ENCODE measurements at places on chromosomes 6 and 20. TPM values are rescaled to one million over a fixed set of nuclear protein-coding genes. Genes with fewer than 3 reads are reported as not detected.

DNA sequence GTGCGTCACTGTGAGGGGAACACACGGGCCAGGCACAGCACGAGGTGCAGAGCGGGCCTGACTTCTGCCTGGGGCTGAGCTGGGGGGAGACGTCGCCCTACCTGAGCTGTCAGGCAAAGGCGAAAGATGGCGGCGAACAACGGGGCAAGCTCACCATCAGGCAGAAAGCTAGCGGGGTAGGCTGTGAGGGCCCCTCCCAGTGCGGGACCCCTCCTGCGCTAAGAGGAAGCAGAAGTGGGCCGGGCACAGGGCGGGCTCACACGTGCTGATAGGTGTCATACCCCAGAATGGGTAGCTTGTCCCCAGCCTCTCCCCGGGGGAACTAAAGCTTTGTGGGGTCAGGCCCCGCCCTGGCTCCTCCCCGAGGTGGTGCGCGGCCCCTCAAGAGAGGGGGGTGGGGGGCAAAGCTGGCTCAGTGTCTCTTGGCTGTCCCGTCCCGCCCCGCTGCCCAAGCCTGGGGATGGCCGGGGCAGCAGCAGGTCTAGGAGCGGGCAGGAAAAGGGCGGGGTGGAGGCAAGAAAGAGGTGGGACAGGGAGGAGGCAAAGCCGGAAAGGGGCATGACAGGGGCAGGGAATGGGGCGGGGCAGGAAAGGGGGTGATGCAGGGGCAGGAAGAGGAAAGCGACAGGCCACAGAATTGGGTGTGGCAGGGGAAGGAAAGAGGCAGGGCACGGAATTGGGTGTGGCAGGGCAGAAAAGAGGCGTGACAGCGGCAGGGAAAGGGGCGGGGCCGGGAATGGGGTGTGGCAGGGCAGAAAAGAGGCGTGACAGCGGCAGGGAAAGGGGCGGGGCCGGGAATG is 14.7 kb downstream of the UCKL1 start:
- no peak for DNase-seq

DNA sequence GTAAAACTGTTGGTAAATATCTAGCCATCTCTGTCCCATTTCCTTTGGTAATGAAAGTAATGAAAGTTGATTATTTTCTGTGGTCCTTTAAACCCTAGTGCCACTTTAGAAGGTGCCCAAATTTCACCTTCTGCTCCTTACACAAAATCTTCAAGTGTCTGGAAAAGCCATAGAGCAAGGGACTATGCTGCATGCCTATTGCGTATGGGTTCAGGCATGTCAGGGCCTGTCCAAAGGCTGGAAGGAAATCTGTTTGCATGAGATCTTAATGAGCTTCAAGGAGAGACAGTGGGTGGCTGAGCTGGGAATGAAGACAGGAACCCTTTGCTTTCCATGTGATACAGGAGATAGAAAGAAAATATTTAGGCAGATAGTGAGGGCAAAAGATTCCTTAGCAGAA is 66.6 kb upstream of the CCN6 start:
- DNase-seq: no peak

DNA sequence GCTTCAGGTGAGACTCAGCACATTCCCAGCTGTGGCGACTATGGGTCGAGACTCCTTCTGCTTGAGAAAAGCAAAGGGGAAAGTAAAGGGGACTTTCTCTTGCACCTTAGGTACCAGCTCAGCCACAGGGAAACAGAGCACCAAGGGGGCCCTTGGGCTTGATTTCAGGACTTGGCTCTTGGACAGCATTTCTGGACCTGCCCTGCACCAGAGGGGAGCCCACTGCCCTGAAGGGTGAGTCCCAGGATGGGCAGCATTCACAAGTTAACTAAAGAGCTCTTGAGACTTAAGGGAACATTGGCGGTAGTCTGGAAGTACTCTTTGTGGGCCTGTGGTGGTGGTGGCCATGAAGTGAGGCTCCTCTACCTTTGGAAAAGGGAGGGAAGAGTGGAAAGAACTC is 50.3 kb upstream of the RCAN2 start:
- no peak for DNase-seq

- DNase-seq: no peak
Observed at GRCh38 chr6:90586546-90586835, 381 bp downstream of the MAP3K7 start.

GRCh38 chr6:142642651-142643050 is 302.3 kb downstream of the HIVEP2 start:
- no peak for DNase-seq

DNA sequence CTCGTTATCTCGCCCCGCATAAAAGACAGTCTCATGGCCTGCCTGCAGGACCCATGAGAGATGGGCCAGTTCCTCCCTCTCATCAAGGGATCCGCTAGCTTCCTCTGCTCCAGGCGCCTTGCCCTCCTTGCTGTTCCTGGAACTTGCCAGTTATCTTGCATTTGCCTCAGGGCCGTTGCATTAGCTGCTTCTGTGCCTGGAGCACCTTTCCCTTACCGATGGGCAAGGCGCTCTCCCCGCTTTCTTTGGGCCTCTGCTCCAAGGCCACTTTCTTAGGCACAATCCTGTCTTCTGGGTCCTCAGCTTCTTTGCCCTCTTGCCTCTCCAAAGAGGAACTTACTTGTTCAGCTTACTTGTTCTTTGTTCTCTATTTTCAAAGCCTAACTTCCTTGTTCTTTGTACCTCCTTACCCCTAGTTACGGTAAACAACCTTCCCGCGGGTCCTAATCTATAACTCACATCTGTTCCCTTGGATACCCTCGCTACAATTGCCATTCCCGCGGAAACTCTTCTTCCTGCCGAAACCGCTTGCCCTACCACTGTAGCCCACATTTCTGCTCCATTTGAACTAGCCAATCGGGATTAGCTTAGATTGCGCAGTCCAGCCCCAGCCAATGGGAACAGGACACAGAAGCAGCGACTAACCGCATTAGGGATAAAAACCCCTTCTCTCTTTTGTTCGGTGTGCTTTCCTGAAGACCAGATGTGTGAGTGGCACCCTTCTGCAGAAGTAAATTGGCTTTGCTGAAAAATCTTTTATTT is 887 bp upstream of the NSFL1C start:
- no peak for DNase-seq

- peak; percentile 83 for DNase-seq
Observed at GRCh38 chr20:23634044-23634801, 3.5 kb downstream of the CST3 start.

DNA sequence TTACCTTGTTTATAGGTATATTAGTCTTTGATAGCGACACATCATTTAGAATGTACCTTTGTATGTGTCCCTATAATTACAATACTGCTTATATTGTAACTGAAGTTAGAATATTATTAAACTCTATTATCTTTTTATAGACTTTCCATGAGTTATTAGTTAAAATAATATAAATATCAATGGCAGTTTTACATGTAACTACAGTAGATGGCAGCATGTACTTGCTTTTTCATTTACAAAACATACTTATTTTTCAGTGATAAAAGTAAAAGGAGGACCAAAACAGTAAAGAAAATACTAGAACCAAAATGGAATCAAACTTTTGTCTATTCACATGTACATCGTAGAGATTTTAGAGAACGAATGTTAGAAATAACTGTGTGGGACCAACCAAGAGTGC is 364.3 kb downstream of the RIMS1 start:
- DNase-seq: no peak

DNA sequence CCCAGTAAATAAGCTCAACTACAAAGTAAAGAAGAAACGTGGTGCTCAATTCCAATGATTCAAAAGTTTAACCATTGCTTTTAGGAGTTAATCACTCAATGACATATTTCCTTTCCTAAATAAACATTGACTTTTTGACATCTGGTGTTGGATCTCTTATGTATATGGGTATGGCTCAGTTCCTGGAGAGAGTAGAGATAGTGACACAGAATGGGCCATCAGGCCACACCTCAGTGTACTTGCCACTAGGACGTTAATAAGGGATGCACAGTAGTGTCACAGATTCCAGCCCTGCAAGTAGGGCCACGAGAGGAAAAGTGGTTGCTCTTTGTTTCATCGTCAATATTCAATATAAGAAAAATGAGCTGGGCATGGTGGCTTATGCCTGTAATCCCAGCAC is 48.9 kb upstream of the TXNDC5 start:
- no peak for DNase-seq

GRCh38 chr6:113015249-113015648 is 668.1 kb downstream of the RFPL4B start:
- DNase-seq: no peak

GRCh38 chr6:20797597-20797996 is 263.3 kb downstream of the CDKAL1 start:
- no peak for DNase-seq

DNA sequence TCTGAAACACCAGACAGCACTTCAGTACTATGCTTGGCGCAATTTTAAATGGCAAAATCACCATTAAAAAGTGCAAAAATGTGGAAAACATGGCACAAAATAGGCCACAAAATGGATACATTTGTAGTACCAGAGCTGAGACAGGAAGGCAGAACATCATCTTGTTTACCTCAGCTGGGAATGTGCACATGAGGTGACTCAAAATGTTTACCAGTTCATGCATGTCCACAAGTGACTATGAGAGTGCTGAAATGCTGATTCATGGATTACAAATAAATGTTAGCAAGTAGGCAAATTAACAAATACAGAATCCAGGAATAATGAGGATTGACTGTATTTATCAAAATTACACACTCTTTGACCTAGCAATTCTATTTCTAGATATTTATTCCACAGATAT is 201.6 kb downstream of the ISM1 start:
- DNase-seq: no peak

- no peak for DNase-seq
Observed at GRCh38 chr6:129662980-129663431, 47.0 kb downstream of the ARHGAP18 start.

- DNase-seq: peak; percentile 65
Observed at GRCh38 chr20:50879649-50880550, 51.3 kb downstream of the ADNP start.

C6orf58 gene
- not detected for total RNA-seq

SLC35B3 gene
- 16.9 TPM for total RNA-seq

NKAPL gene
- total RNA-seq: 3.1 TPM

HLA-DQA2 gene
- 1.5 TPM for total RNA-seq

SLC17A3 gene
- not detected for total RNA-seq

HTR1B gene
- total RNA-seq: 0.16 TPM

Measured in mesenteric fat pad (tissue), 1 donor.